Kidney (tissue), 22 donors: ENCODE measurements at places on chromosomes 4 and X. TPM values are rescaled to one million over a fixed set of nuclear protein-coding genes. Genes with fewer than 3 reads are reported as not detected.

DNA sequence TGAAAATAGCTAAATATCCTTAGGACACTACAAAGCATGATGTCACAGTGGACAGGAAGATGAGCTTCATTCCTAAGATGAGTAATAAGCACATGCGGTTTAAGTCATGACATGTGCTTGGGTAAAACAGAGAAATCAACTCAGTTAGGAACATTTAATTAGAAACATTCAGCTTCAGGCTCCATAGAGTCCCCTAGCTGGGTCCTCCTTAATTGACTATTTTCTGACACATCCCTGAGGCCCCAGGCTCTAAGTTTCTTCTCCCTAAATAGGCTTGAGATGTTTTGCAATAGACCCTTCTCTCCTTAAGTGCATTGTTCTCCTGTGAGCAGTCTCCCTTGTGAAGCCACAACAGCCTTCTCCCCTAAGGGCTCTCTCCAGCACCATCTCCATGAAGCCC is 70.4 kb upstream of the ANXA3 start:
- no peak for DNase-seq

- no peak for DNase-seq
Observed at GRCh38 chrX:34382416-34382815, 250.3 kb upstream of the FAM47A start.

- no peak for DNase-seq
Observed at GRCh38 chr4:100461807-100462605, 55.8 kb downstream of the EMCN start.

The ADH7 gene
- total RNA-seq = not detected

GRCh38 chr4:7055111-7055989 is 12.2 kb downstream of the TADA2B start:
- no peak for DNase-seq

The AMBN gene
- total RNA-seq = not detected

DNA sequence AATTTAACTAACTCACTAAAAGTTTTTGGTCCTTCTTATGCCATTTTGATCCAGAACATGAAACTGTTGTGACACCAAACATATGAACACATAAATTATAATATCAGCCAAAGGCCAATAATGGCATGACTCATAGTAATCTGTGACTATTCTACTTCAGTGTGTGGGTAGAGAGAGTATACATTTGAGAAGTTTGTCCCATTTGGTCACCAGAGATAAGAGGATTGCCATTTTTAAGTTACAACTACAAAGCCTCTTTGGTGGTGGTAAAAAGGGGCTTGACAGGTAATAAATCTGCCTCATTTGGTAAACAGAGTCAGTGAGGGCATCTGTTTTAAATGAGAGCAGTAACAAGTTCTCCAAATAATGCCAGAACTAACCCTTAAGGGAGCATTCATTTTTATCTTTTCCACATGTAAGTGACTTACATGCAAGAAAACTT is 117.9 kb downstream of the TBC1D19 start:
- DNase-seq = no peak

The MAGEA4 gene
- total RNA-seq = not detected

The USP17L24 gene
- total RNA-seq = not detected

The FAM9B gene
- not detected for total RNA-seq

The MAGEB2 gene
- 0.16 TPM for total RNA-seq

The LONRF3 gene
- 5.5 TPM for total RNA-seq
